ENCODE measurements at places on chromosomes 3 and 15.

GRCh38 chr3:178663201-178663934, 127.1 kb downstream of the KCNMB2 start:
- DNase-seq: no peak

DNA sequence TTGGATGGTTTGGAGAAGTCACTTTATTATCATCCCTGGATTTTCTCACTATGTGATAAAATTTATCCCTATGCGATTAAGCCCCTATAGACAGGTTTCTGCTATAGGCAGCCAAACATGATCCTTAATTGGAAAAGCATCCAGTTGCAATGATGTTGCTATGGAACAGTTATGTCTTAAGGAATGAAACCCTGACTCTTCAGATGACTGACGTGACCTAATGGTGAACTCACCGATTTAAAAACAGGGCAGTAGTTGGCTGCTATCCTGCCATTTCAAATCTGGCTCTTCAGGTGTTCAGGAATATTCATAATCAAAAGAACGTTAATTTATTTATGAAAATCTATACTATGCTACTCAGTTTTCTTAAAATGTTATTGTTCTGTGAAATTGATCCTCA, 106.8 kb upstream of the ROBO1 start:
- no peak for DNase-seq

DNA sequence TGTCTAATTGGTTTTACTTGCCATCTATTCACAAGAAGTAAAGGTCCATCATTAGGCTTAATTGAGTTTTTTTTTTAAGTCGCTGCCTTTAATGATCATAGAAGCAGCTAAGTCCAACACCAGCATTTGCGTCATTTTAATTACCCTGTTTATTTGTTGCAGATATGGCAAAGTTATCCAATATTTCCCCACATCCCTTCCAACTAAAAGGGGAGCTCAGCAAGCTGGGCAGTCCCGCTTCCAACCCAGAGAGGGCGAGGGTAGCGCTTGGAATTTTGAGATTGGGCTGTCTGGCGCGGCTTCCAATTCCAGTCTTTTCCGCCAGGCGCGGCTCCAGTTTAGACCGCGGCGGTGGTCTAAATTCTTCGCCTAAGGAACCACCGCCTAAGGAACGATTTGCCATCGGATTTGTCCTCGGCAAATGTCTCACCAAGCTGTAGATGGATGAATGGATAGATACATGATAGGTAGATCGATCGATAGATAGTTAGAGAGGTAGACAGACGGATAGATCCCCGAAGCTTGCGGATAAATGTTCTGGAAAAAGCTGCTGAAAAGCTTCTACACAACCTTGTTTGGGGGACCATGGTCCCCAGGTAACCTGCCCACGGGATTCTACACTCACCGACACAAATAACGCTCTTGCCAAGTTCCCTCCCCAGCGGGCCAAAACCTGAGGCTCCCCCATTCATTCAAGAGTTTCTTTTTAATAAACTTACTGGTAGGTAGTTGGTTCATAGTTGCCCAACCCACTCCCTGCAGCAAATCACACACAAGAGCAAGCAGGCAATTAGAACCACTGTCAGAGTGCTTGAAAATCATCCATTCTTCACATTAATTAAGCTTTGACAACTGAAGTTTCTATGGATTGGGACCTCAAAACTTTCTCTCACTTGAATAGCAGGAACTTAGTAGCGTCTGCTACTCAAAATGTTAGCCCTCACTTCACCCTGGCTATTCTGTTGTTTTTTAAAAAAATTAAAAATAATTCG, 49.1 kb downstream of the ZIC4 start:
- no peak for DNase-seq

DNA sequence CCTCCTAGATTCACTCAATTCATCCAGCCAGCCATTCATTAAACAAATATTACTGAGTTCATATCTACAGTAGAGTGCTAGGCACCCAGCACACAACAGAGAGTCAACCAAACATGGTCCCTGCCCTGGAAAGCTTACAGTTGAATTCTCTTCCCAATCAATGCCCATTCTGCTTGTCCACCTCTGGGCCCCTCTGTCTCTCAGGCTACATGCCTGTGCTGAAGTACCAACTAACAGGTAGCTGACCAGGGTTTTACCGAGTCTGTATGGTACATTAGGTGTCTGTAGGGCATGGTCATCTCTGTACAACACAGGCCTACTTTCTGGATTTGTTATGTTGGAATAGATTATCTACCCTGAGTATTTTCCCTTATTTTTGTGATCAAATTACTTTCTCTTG, 23.3 kb downstream of the PLD1 start:
- no peak for DNase-seq

Measured in heart left ventricle (tissue), 16 donors.